ENCODE measurements at places on chromosomes 16 and 17. TPM values are rescaled to one million over a fixed set of nuclear protein-coding genes. Genes with fewer than 3 reads are reported as not detected.

The MT3 gene
- 12.8 TPM for total RNA-seq

The TBC1D3H gene
- not detected for total RNA-seq

The HERPUD1 gene
- total RNA-seq, result 52.6 TPM

The FNDC8 gene
- not detected for total RNA-seq

The PRAC1 gene
- not detected for total RNA-seq

The RDM1 gene
- 0.98 TPM for total RNA-seq

The STX8 gene
- 42.3 TPM for total RNA-seq
